ENCODE measurements at places on chromosomes 12 and 14. TPM values are rescaled to one million over a fixed set of nuclear protein-coding genes. Genes with fewer than 3 reads are reported as not detected.

Gene DERA
- polyA plus RNA-seq, result 57.2 TPM

Gene RPAP3
- polyA plus RNA-seq, result 7.8 TPM

Gene SPATA7
- 5.5 TPM for polyA plus RNA-seq

Gene ARHGAP9
- 5.5 TPM for polyA plus RNA-seq

Gene NTS
- polyA plus RNA-seq, result not detected

Gene EMP1
- 32.6 TPM for polyA plus RNA-seq

Gene ACOT6
- not detected for polyA plus RNA-seq

Gene TEX52
- not detected for polyA plus RNA-seq

Gene ACOT4
- polyA plus RNA-seq, result 1.6 TPM

Gene PTGDR
- polyA plus RNA-seq, result 0.13 TPM

Gene IGFBP6
- polyA plus RNA-seq, result 507 TPM

Gene RERGL
- 3.5 TPM for polyA plus RNA-seq

Gene ABCD2
- polyA plus RNA-seq, result 0.25 TPM

Gene HCAR1
- not detected for polyA plus RNA-seq

Gene OR6C2
- not detected for polyA plus RNA-seq

Gene EIF2S3B
- polyA plus RNA-seq, result 2.5 TPM

Gene MAP3K9
- 0.63 TPM for polyA plus RNA-seq

Gene INHBE
- not detected for polyA plus RNA-seq

Gene TEP1
- 10.3 TPM for polyA plus RNA-seq

Gene SMIM41
- not detected for polyA plus RNA-seq

Gene SLC6A12
- polyA plus RNA-seq, result 0.38 TPM

Gene OR4E2
- polyA plus RNA-seq, result not detected

Gene FITM1
- polyA plus RNA-seq, result not detected

Gene MAP1LC3B2
- polyA plus RNA-seq, result 3.5 TPM

Gene ADAMTS20
- not detected for polyA plus RNA-seq

Gene ZC3H14
- polyA plus RNA-seq, result 35.9 TPM

Gene ADAM21
- not detected for polyA plus RNA-seq

Gene ARF3
- 65.5 TPM for polyA plus RNA-seq

Gene BATF
- polyA plus RNA-seq, result 2.1 TPM

Gene SRP54
- 20.2 TPM for polyA plus RNA-seq

Gene ZDHHC22
- not detected for polyA plus RNA-seq

Gene AP4S1
- polyA plus RNA-seq, result 20.2 TPM

Gene SLC17A8
- polyA plus RNA-seq, result not detected

Gene SCNN1A
- polyA plus RNA-seq, result 1.5 TPM

Gene PPP1R13B
- polyA plus RNA-seq, result 2.3 TPM

Gene PRH2
- polyA plus RNA-seq, result not detected
